Stimulated activated CD8-positive, alpha-beta memory T cell treated with anti-CD3 and anti-CD28 coated beads, Interleukin-2, amount 100 ng/mL, for 48 hours (primary cell): ENCODE measurements at places on chromosomes 12 and 14.

DNA sequence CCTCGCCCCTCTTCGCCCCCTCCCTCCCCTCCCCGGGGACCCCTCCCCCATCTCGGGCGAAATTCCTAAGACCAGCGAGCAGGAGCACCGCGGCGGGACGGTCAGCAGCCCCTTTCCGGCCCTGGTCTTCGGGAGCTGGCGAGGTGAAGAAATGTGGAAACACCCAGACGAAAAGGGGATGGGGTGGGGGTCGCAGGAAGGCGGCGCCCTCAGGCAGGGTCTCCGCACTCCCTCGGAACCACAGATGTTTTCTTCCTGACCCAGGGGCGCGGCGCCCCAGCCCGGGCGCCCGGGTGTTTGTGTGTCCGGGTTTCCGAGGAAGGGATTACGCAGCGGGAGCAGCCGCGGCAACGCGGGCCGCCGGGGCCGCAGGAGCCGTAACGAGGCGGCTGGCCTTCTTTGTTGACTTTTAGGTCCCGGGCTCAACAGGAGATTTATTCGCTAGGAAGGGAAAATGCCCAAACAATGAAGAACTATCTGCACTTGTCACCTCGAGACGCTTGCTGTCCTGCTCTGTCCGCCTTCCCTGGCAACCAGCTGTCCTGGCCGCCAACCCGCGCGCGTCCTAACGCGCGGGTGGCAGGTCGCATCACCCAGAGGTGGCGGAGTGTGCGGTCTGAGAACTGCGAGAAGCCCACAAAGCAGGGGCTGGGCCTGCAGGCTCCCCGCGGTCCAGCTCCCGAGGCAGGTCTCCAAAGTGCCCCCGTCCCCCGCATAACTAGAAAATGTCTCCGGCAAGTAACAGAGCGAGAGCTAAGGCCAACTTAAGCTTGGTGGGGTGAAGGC lies 7.0 kb downstream of the FOXA1 start:
- DNase-seq: no peak

- no peak for DNase-seq
Measured at GRCh38 chr12:80632835-80633234, 74.6 kb upstream of the MYF6 start.

- no peak for DNase-seq
Measured at GRCh38 chr12:101634724-101635123, 40.0 kb downstream of the MYBPC1 start.

- no peak for DNase-seq
Measured at GRCh38 chr14:79583738-79584408, 627.4 kb downstream of the DIO2 start.

- DNase-seq: no peak
Measured at GRCh38 chr12:13941258-13942249, 39.8 kb downstream of the GRIN2B start.

- DNase-seq: no peak
Measured at GRCh38 chr12:645563-646071, 17.6 kb downstream of the NINJ2 start.

DNA sequence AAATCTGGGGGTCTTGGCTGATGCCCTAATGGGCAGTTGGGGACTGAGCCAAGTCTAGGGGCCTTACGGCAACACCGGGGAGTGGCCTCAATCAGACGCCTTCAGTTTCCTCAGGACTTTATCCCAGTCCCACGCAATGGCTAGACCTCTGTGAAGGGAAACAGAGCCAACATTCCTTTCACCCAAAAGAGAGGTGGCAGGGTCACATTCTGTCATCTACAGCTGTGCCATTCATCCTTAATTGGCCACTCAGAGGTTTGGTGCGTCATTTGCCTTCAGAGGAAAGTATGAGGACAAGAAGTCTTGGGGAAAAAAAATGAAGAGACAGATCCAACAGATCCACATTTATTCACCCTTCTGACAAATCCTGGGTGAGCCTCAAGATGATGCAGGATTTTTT lies 166.9 kb upstream of the AVPR1A start:
- DNase-seq: no peak

- DNase-seq: no peak
Measured at GRCh38 chr12:131911851-131912477, 17.1 kb upstream of the PUS1 start.
